ENCODE measurements at places on chromosomes 16 and 17.

DNA sequence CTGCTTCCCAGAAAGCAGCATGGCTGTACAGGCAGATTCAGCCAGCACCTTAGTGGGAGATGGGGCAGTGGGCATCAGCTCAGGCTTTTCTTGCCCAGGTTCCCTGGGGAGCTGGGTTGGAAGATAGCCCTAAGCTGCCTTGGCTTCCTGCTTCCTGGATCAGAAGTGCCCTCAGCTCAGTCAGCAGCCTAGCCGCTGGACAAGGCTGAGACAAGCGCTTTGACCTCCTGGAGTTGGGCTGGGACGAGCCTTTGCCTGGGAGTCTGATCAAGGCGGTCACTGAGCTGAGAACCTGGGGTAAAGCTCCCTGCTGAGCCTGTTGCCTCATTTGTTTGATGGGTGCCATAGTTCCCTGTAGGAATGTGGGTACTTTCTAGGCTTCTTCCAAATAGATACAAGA, 190.0 kb downstream of the RAB11FIP4 start:
- DNase-seq, result no peak

GRCh38 chr16:66199189-66199588, 167.3 kb upstream of the CDH5 start:
- no peak for DNase-seq

DNA sequence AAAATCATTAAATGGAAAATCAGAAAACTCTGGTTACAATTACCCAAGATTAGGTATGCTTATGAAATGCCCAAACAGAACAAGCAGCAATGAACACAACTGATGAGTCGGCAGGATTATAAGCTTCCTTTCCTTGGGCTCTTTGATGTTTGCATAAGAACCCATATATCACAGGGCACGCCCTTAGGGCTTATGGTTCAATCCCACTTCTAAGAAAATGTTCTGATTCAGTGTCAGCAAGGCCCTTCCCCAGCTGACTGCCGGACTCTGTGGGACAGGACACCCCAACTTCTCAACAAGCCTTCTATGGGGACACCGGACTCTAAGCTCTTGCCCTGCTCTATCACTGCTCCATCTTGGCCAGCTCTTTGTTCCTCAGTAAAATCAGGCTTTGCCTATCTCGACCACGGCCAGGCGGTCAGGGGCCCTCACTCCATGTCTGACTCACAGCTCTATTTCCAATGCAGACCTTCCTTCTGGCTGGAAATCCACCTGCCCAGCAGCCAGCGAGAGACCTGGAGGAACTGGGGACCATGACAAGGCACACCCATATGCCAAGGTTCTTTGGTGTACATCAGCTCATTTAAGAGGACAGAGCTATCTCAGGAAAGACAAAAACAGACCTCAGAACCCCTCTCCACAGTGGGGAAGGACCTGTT, 26.8 kb downstream of the LITAFD start:
- no peak for DNase-seq

- DNase-seq, result no peak
These were observed 868 bp downstream of the KCNJ12 start for GRCh38 chr17:21376759-21377690.

DNA sequence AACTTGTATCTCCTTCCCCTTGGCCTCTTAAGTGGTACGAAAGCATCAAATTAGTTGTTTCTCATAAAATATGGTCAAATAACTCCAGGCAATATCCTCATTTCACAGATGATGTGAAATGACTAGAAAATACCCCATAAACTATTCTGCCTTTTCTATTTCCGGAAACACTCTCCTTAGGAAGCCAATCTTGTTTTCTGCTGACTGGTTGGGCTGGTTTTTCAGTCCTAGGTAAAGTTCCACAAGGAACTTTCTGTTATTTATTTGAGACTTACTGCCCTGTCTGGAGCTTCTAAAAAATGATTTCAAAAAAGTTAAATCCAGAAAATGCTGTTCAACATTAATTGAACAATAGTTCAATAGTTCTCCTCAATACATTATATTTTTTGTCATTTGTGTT, 7.3 kb downstream of the MYOCD start:
- DNase-seq, result no peak

DNA sequence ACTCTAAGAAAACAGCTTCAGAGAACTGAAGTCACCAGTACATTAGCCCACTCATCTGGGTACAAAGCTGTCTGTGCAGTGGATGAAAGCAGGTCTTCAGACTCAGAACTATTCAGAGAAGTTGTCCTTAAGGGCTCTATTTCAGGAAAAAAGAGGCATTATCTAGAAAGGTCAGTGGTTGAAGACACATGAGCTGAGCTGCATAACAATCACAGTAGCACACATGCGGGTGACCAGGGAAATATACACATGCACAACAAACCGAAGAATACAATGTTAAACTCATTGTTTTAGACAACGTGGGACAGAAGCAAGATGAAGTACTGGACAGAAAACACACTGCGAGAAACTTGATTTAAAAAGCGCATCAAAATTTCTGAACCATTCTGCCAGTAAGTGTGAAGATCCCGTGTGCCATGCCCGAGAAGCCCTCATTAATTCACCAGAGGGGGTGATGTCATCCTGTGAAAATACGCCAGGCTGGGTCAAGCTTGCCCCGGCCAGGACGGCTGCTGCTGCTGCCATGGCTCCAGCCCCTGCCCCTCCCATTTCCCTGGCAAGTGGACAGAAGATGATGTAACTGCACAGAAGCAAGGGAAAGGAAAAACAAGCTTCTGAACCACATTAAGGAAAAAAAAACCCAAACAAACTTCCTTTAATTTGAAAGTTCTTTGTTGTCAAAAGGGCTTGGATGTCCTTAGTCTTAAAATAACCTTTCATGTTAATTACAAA, 10.1 kb downstream of the DYNC1LI2 start:
- DNase-seq, result no peak

DNA sequence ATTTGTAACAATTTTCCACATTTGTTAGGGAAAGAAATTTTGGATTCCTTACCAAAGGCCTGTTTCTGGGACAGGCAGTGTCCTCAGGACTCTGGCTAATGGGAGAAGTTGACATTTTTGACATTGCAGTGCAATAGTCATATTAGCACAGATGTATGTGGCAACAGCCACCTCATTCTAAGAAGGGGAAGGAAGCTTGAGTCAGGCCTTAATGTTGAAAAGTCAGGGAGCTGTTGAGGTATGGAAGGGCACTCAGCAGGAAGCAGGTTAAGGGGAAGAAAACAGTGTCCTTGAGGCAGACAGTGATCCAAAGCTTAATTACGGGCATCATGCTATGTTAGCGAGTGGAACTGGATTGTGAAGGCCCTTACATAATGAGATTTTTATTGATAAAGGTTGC, 20.9 kb downstream of the AKTIP start:
- DNase-seq, result no peak

DNA sequence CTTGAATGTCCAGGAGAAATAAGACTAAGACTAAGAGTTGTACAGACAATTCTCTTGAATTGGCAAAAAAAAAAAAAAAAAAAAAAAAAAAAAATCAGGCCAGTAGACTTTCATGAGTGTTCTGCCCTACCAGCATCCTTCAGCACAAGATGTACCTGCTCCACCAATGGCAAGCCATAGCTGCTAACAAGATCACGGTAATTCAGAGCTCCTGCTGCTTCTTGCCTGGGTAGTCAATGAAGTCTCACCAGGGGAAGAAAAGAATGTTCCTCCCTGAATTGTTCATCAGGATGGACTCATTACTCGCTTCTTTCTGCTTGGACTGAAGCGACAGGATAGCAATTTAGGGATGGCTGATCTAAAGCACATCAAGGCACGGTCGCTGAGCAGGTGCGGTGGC, 31.1 kb upstream of the APOH start:
- no peak for DNase-seq

DNA sequence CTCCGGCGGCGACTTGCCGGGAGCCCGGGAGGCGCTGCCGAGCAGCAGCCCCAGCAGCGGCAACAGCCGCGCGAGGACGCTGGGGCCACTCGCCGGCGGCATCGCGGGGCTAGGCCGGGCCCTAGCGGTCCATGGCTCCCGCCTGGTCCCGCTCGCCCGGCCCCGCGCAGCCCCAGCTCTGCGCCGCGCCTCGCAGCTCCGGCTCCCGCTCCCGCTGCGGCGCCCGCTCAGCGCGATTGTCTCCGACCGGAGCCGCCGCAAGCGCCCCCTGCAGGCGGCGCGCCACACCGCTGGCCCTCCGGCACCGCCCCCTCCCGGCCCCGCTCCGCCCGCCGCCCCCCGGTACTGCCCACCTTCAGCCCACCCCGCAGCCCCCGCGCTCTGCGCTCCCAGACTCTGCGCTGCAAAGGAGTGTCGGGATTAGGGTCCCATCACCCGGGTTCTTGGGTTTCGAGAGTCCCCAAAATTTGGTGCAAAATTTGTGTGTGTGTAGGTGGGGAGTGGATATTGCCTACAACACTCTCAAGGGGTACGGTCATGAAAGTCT, at the start of gene FAM171A2:
TSS of gene FAM171A2 (minus strand) at position 241 of the 547 bp plus-strand sequence. CDS start at position 102, 139 bp downstream.
- DNase-seq, result peak; percentile 66

GRCh38 chr16:66240631-66241395, 125.7 kb upstream of the CDH5 start:
- no peak for DNase-seq

GRCh38 chr17:65536573-65537342, 24.7 kb downstream of the AXIN2 start:
- no peak for DNase-seq

GRCh38 chr16:2035431-2036199, 8.9 kb downstream of the NHERF2 start:
- no peak for DNase-seq

GRCh38 chr16:10168258-10168657, 14.0 kb downstream of the GRIN2A start:
- DNase-seq, result no peak

DNA sequence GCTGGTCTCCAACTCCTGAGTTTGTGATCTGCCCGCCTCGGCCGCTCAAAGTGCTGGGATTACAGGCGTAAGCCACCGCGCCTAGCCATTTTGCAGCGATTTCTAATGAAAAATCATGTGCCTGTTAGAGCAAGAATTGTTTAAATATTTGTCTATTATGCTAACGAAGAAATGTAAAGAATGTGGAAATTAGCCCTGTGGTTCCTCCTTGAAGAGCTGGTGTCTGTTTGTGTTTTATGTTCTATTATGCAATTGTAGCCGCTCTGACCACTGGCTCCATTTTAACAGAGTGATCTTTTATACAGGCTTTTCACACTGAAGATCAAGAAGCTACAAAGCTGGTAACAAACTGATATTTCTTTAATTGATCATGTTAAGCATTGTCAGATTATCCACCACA, 217.3 kb downstream of the USP22 start:
- DNase-seq, result no peak

- no peak for DNase-seq
These were observed 4.3 kb upstream of the ITGA3 start for GRCh38 chr17:50051606-50052005.

GRCh38 chr17:59488805-59489204, 76.6 kb upstream of the DHX40 start:
- no peak for DNase-seq

DNA sequence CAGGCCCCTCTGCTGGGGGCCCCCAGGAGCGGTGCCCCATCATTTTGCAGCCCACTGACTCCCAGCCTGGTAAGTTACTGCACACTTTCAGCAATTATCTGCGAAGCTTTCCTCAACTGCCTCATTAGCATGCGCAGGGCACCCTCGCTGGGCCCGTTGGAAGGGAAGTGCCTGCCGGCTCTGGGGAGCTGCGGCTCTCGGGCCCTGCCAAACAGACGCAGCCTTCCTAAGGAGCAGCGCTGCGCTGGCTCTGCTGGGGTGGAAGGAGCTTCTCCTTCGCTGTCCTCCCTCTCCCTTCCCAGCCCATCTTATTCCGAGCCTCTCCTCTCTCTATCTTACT, 71.0 kb downstream of the RBBP6 start:
- no peak for DNase-seq

DNA sequence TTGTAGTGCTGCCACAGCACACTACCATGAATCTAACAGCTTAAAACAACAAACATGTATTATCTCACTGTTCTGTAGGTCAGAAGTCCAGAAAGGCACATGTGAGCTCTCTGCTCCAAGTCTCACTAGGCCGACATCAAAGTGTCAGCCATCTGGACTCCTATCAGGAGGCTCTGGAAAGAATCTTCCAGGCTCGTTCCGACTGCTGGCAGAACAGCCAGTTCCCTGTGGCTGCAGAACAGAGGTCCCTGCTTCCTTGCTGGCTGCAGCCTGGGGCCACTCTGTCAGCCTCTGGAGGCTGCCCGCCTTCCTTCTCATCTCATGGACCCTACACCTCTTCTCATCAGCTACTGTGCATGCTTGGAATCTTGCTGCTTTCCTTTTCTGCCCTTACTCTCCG, 168.9 kb downstream of the CBLN1 start:
- DNase-seq, result no peak

GRCh38 chr16:87263418-87264052, 53.7 kb downstream of the C16orf95 start:
- no peak for DNase-seq

Measured in activated naive CD4-positive, alpha-beta T cell (primary cell).